ENCODE measurements at places on chromosomes 4 and X. TPM values are rescaled to one million over a fixed set of nuclear protein-coding genes. Genes with fewer than 3 reads are reported as not detected.
A peak's percentile ranks its signal among the peaks of the same experiment; 100 is the strongest.

DNA sequence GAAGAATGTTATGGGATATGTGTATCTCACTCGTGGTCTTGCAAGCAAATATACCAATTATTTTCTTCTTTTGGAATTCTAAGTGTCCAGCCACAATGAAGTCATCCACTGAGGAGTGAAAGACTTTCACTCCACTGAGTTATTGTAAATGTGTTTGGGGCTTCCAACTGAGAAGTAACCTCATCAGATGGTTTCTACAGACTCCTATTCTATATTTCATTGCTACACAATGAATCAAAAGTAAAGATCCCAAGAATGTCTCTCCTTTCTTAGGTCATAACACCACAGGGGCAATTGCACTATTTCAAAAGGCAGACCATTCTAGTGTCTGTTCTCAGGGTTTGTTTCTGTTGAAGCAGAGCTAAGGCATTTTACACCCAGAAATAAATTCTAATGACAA, 12.3 kb upstream of the VCX2 start:
- DNase-seq = no peak

TRIM60 gene
- total RNA-seq = not detected

GRCh38 chr4:163592212-163592611, 97.7 kb downstream of the TMA16 start:
- peak; percentile 25 for DNase-seq

- no peak for DNase-seq
These were observed 1.4 kb upstream of the SMR3A start for GRCh38 chr4:70359115-70359661.

Data from A673 (cell line).